ENCODE measurements at places on chromosomes 3 and 15. TPM values are rescaled to one million over a fixed set of nuclear protein-coding genes. Genes with fewer than 3 reads are reported as not detected.

Gene ARRDC4
- total RNA-seq = 4.2 TPM

DNA sequence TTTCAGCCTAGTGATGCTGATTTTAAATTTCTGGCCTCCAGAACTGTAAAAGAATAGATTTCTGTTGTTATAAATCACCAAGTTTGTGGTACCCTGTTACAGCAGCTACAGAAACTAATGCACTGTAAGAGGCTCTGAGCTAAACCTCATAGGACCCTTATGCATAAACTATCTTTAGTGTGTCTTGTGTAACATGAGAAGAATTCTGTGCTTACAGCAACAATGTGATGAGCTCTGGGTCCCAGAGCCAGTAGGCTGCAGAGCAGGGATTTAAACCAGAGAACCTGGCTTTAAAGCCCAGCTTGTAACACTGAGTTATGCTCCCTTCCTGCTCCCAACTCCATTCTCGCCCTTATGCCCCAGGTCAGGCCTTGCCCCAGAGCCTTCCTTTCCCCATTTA is 113.1 kb downstream of the THSD4 start:
- no peak for DNase-seq

Gene GAP43
- 0.21 TPM for total RNA-seq

Gene CLDN11
- total RNA-seq = 2.7 TPM

Gene IGF2BP2
- 68.6 TPM for total RNA-seq

Gene CRYGS
- 1.8 TPM for total RNA-seq

GRCh38 chr3:30631243-30631904 is 25.0 kb downstream of the TGFBR2 start:
- DNase-seq = no peak

Gene RAMAC
- total RNA-seq = 37.2 TPM

- no peak for DNase-seq
Measured at GRCh38 chr15:67884514-67885174, 44.8 kb upstream of the RNU6-1 start.

DNA sequence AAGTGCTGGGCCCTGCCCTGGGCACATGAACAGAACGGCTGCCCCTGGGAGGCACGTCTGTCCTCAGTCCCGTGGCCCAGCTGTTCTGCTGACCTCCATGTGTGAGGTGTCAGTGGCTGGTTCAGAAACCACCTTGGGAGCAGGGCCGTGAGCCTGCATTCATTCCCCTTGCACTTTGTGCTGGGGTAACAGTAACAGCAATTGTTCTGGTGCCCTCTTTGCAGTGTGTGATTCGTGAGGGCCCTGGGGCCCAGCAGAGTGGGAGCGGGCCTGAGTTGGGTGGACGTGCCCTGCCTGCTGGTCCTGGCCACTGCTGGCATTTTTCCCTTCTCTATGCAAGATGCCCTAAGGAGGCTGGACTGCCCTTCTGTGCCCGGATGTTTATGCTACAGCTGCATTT is 50.4 kb upstream of the MYZAP start:
- DNase-seq = no peak

GRCh38 chr15:92636908-92637481 is 18.6 kb downstream of the FAM174B start:
- no peak for DNase-seq

DNA sequence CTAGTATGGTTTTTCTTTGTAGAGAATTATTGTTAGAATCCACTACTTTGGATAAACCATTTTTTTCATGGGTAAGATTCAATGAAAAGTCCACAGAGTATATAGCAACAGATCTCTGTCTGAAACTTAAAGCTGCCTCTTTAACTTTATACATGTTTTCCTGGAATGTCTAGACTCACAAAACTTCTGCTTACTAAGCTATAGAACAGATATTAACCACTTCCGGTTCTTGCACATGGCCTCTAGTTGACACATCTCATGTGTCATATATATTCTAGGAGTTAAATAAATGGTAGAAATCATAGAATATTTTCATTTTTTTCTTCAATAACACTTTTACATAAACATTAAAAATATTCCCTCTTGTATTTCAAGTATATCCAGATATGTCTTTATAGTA is 1693.9 kb downstream of the SI start:
- DNase-seq = no peak

Gene IL5RA
- total RNA-seq = not detected

DNA sequence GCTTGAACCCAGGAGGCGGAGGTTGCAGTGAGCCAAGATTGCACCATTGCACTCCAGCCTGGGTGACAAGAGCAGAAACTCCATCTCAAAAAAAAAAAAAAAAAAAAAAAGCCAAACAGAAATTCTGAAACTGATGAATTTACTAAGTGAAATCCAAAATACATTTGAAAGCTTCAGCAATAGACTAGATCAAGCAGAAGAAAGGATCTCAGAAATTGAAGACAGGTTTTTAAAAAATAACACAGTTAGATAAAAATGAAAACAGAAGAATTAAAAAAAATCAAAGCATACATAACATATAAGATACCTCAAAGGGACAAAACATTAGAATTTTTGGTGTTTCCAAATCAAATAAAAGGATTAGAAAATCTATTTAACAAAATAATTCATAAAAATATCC is 114.4 kb downstream of the TP63 start:
- DNase-seq = no peak

GRCh38 chr15:25501828-25502446 is 63.1 kb upstream of the UBE3A start:
- DNase-seq = no peak

Gene LYSMD2
- total RNA-seq = 7.7 TPM

DNA sequence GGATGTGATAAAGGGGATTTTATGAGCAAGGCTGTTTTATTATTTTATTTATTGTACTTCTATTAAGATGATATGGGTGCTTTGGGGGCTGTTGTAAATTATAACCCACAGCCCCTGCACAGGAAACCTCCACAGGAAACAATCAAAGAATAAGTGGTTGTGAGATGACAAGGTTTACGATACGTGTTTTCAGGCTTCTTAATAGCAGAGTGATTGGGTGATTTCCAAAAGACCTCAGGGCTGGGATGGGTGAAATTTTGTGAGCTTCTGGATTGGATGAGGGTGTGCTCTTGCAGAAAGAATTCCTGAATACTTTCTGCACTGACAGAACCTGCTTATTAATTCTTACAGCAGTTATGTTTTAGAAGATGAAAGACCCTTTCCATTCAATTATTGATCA is 21.4 kb downstream of the CHL1 start:
- DNase-seq = no peak

Gene MST1R
- total RNA-seq = 6.5 TPM

DNA sequence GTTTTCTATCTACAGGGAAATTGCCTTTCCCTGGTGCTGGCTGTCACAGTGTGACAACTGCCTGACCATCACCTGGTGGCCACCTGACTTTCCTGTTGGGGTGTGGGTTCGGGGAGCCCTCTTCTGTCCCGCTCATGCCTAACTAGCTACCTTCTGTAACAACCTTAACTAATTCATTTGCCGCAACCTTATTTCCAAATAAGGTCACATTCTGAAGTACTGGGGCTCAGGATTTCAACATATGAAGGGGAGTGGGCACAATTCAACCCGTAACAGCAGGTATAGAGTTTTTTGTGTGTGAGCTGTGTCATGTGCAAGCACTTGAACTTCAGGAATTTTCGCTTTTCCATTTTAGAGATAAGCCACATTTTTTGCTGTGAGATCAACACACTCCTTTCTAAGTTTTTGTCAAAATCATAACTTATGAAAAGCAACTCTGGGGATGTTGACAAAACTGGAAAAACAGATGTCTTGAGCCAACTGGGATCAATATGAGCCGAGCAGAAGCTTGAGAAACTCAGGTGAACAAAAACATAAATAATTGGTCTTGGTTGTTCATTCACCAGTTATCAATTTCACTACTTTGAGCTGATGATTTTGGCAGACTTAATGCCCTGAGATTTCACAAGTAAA is 242.0 kb upstream of the RGMA start:
- DNase-seq = no peak

DNA sequence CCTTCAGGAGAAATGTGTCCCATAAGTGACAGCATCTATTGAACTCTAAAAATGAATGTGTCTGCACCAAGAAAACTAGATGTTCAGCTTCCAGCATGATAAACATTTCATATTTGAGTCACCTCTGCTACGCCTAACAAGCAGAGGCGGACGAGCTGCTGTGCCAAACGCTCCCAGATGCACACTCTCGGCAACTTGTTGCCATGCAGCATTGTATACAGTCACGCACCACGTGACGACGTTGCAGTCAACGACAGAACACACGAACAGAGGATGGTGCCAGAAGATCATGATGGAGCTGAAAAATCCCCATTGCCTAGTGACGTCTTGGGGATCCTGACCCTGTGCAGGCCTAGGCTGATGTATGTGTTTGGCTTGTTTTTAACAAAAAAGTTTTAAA is 137.5 kb downstream of the XXYLT1 start:
- no peak for DNase-seq

GRCh38 chr3:12438318-12438717 is 46.0 kb upstream of the TSEN2 start:
- DNase-seq = no peak

DNA sequence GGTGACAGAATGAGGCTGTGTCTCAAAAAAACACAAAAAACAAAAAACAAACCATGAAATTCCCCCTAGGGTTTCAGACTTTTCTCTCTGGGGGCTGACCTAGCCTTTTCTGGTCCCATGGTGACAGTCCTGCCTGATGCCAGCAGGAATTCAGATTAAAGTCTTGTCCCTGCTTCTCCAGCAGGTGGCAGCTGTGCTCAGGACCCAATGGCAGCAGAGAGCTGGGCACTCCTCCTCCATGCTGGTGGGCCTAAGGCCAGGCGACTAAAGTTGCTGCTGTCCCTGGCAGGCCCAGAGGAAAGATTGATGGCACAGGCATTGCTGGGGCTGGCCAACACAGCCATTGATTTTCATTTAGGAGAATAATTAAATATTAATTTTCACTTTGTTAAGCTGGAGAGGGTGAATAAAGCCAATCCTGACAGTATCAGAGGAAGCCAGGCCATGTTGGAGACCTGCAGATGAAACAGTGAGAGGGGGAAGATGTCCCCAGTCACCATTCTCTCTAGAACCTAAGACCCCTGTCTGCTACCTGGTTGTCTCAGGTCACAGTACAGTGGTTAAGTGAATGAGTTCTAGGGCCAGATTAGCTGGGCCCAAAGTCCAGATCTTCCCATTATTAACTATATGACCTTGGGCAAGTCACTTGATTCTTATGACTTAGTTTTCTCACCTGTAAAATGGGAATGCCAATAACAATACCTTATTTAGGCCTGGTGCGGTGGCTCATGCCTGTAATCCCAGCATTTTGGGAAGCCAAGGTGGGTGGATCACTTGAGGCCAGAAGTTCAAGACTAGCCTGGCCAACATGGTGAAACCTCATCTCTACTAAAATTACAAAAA is 7.1 kb downstream of the CELF6 start:
- DNase-seq = peak; percentile 12

Gene PDE8A
- total RNA-seq = 31.5 TPM

- no peak for DNase-seq
Measured at GRCh38 chr3:128347282-128347681, 119.4 kb downstream of the DNAJB8 start.
